ENCODE measurements at places on chromosomes 3 and 15.

GRCh38 chr15:65346856-65347598 is 30.8 kb downstream of the IGDCC3 start:
- DNase-seq, result no peak

GRCh38 chr3:195065142-195065863 is 205.7 kb downstream of the XXYLT1 start:
- DNase-seq, result no peak

- DNase-seq, result no peak
Observed at GRCh38 chr15:81724536-81724935, 321.3 kb downstream of the MEX3B start.

- no peak for DNase-seq
Observed at GRCh38 chr3:178043084-178043483, 493.2 kb upstream of the KCNMB2 start.

- DNase-seq, result peak; percentile 31
Observed at GRCh38 chr15:79311901-79312553, 1.1 kb downstream of the TMED3 start.

- no peak for DNase-seq
Observed at GRCh38 chr15:92243227-92243626, 150.5 kb upstream of the ST8SIA2 start.

DNA sequence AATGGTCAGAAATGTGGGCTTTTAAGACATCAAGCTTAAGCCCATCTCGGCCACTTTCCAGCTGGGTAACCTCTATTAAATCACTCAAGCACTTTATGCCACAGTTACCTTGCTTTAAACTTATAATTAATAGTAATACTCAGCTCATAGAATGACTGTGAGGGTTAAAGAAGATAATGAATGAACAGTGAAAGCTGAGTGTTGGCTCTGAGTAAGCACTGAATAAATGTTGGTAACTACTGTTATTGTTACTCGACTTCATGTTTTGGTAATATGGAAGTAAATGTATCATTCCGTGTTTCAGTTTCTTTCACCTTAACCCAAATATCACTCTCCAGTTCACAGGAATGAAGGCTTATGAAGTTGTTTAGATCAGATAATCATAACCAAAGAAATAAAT is 23.9 kb upstream of the OSTN start:
- DNase-seq, result no peak

- DNase-seq, result no peak
Observed at GRCh38 chr3:9230596-9230995, 18.9 kb downstream of the SRGAP3 start.

DNA sequence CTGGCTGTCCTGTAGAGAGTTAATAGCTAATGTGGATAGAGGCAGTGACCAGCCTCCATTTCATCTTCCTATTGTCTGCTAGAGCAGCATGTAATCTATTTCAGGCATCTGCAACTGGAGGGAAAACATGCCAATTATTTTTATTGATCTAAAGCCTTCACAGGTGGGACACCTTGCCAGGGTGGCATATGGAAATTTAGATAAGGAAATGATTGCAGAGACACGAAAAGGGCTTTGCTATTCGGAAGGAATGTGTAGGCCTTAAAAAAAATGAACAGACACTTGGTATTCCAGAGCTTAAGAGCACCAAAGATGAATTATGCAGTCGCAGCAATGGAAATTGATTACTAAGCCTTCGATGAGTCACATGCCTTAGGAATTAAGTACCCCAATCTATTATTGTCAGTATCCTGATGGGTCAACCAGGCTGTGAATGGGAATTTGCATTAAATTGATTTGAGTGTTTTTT is 454.7 kb downstream of the SQOR start:
- DNase-seq, result no peak

DNA sequence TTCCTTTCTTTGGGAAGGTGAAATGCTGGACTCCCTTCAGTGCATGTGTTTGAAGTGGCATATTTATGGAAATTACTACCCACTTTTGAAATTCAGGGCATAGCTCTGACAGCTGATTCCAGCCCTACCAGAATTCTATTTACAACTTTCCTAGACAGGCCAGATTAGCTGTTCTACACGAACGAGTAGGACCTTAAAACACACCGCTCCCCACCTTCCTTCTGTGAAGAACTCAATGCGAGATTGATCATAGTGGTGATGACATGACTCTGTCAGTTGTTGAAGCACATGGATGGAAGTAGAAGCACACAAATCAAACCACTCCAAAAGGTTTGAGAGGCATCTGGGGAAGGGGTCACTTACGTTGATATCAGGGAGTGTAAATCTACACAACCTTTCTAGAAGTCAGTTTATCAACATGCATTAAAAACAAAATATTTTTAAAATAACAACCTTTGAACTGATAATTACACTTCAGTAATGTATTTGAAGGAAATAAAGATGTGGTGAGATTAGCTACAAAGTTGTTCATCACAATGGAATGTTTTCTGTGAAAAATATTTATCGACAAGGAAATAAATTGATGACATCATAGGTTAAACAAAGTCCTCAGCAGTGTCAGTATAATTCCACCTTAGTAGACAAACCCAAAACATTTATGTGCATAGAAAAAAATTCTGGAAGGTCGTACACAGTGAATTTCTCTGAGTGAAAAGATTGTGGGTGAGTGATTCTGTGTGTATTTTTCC is 29.8 kb downstream of the RARB start:
- DNase-seq, result no peak

- DNase-seq, result no peak
Observed at GRCh38 chr3:102084704-102085103, 235.4 kb downstream of the NFKBIZ start.

- no peak for DNase-seq
Observed at GRCh38 chr3:196694202-196694638, 17.8 kb downstream of the CEP19 start.

- DNase-seq, result no peak
Observed at GRCh38 chr15:85771271-85771670, 23.5 kb downstream of the KLHL25 start.

GRCh38 chr3:126477061-126477380 is 1.3 kb upstream of the ZXDC start:
- DNase-seq, result no peak

DNA sequence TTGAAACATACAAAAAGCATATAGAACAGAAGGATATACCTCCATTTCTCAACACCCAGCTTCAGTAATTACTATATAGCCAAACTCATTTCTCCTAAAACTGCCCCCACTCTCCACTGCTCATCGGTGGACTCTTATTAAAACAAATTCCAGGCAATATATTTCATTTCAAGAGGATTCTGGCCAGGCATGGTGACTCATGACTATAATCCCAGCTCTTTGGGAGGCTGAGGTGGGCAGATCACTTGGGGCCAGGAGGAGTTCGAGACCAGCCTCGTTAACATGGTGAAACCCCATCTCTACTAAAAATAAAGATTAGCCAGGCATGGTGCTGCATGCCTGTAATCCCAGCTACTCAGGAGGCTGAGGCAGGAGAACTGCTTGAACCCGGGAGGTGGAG is 40.9 kb downstream of the SNX4 start:
- no peak for DNase-seq

DNA sequence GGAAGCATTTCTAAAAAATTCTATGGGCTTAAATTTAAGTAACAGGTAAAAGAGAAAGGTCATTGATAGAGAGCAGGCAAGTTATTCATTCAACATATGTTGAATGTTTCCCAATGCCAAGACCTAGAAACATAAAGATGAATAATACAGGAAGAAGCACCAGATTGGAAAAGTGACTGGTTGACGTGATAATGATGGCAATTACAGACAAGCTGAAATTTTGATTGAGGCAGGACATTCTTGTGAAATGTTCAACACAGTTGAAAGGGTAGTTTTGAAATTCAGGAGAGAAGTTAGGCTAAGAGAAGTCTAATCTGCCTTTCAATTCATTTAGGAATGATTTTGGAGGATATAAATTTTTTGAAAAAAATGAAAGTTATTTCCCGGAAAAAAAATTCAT is 536.3 kb upstream of the NAALADL2 start:
- DNase-seq, result no peak

DNA sequence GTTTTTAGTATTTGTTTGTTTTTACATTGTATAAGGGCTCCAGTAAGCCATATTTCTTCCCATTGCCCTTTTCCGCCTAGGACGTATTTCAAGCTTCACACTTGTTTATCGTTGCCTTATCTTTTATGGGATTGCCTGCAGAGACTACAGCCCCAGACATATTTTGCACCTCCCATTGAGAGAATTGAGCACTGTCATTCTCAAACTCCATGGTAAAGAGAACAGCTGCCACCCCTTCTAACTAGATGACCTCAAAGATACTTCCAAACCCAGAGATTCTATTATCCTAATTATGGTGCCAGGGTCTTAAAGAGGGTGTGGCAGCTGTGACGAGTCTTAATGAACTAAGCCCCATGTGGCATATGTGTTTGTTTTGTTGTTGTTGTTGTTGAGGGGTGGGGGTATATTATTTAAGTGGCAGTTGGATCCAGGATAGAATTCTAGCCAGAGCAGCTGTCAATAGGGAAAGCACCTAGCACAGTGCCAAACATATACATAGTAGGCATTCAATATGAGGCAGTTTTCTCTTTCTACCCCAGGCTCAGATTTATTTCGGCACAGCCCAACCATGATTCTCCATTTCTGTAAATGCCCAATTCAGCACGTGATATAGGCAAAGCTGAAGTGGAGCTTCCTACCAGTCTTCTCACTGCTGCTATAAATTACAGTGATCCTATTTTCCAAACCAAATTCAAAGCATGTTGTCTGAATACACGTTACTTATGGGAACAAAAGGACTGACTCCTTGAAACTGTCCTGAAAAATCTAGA is 932 bp upstream of the TP53BP1 start:
- no peak for DNase-seq

GRCh38 chr3:115275896-115276295 is 128.8 kb upstream of the ZBTB20 start:
- no peak for DNase-seq

- DNase-seq, result no peak
Observed at GRCh38 chr3:188468662-188469061, 314.7 kb downstream of the LPP start.

DNA sequence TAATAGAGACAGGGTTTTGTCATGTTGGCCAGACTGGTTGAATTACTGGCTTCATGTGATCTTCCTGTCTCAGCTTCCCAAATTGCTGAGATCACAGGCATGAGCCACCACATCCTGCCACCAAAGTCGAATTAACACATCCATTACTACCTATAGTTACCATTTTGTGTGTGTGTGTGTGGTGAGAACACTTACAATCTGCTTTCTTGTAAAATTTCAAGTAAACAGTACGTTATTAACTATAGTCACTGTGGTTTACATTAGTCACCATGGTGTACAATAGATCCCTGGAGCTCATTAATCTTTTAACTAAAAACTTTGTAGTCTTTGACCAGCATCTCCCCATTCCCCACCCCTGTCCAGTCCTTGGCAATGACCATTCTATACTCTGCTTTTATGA is 270.0 kb downstream of the NAALADL2 start:
- DNase-seq, result no peak

GRCh38 chr15:55257938-55258337 is 31.7 kb downstream of the RAB27A start:
- no peak for DNase-seq

DNA sequence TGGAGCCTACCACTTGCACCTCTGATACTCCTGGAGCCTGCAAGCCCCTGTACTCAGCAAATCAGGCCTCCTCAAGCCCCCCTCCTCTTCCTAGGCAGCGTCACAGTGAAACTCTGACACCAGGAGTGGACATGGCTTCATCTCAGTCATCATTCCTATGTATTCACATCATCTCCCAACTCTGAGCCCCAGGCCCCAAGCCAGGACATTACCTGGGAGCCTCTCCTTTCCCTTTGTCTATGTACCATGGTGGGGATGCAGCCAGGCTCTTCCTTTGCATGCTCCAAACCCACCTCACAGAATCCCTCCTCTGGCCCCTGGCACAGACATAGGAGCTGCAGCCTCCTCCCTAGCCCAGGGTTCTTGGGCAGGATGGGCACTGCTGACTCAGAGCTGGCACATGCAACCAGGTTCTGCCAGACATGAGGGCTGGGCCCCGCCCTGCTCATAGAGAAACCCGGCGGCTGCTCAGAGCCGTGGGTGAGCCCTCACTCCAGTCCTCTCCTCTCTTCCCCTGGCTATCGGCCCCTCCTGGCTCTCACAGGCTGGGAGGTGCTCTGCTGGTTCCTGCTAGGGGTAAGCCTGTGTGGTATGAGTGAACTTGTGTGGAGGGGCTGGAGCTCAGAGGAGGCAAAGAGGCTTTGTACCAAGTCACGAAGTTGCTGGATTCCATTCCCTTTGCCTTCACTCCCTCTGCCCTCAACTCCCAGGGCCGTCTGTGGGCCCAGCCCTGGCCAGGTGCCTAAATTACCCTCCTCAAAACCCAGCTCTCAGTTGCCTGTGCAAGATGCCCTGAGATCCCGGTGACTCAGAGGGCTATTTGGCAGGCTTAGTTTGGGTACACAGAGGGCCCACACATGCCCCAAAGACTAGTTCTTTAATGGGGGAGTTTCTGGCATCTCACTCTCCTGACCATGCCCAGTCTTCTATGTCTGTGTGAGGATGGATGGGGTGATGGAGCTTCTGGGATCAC is 1.9 kb upstream of the PLCD1 start:
- no peak for DNase-seq

DNA sequence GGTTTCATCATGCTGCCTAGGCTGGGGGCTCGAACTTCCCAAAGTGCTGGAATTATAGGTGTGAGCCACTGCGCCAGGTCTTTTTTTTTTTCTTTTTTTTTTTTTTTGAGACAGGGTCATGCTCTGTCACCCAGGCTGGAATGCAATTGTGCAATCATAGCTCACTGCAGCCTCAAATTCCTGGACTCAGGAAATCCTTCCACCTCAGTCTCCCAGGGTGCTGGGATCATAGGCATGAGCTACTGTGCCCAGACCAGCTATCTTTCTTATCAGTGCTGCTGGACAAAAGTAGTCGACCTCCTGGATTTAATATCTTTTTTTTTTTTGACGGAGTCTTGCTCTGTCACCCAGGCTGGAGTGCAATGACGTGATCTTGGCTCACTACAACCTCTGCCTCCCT is 60.8 kb downstream of the TFDP2 start:
- no peak for DNase-seq

- DNase-seq, result no peak
Observed at GRCh38 chr3:130772129-130772528, 25.5 kb upstream of the PIK3R4 start.

DNA sequence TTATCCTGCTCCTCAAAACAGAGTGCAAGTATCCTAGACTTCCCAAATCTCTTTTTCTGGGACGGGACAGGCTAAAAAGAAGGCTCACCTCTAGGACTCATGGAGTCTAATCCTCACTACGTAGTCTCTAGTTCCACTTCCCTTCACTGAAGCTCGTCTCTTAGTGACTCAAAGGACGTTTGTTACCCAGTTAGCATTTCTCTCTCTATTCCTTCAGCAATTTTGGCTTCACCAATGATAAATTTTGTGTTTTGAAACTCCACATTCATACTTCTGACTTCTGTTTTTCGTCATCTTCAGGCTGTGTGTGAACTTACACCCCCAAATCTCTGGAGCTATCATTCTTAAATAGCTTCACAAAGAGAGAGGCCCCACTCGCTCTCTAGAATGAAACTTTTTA is 627.1 kb downstream of the NAALADL2 start:
- no peak for DNase-seq

All from HAP-1 (cell line).